ENCODE measurements at places on chromosomes 6 and 20.

- peak; percentile 77 for DNase-seq
These were observed 6.1 kb downstream of the TRIM10 start for GRCh38 chr6:30154709-30155519.

GRCh38 chr6:63572044-63572746, at the start of the genes LOC128125822 and PTP4A1:
Gene LOC128125822, plus strand, starts transcription at chr6:63572480.
Gene PTP4A1, plus strand, starts transcription at chr6:63572480. Its CDS starts 4,401 bp downstream, at chr6:63576881.
- peak; percentile 90 for DNase-seq

GRCh38 chr6:111543913-111544435, 61.0 kb upstream of the REV3L start:
- DNase-seq: no peak

DNA sequence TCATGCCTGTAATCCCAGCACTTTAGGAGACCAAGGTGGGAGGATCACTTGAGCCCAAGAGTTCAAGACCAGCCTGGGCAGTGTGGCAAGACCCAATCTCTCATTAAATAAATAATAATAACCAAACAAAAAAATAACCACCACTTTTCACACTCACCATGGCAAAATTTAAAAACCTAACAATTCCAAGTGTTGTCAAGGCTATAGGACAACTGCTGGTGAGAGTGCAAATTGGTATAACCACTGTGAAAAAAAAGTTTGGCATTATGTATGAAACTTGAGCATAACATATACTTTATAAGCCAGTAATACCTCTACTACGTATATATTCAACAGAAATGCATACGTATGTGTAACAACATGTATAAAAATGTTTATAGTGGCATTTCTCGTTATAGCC, 3.8 kb downstream of the PRR3 start:
- DNase-seq: no peak

DNA sequence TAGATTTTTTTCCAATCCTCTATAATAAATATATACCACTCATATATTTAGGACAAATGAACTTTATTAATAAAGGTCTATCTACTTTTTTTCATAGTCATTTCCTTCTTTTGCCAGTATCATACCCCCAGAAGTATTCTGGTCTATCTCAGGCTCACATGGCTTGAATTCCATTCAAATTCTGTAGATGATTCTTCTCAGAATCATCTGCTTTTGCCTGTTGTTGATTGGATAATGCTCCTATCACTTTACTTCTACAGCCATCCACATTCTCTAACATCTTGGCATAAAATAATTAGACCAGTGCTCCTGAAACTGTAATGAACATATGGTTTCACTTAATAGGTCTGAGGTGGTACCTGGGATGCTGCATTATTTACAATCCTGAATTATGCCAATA, 121.2 kb downstream of the GFRAL start:
- no peak for DNase-seq

- no peak for DNase-seq
These were observed 243.0 kb downstream of the TSHZ2 start for GRCh38 chr20:53215166-53215565.

DNA sequence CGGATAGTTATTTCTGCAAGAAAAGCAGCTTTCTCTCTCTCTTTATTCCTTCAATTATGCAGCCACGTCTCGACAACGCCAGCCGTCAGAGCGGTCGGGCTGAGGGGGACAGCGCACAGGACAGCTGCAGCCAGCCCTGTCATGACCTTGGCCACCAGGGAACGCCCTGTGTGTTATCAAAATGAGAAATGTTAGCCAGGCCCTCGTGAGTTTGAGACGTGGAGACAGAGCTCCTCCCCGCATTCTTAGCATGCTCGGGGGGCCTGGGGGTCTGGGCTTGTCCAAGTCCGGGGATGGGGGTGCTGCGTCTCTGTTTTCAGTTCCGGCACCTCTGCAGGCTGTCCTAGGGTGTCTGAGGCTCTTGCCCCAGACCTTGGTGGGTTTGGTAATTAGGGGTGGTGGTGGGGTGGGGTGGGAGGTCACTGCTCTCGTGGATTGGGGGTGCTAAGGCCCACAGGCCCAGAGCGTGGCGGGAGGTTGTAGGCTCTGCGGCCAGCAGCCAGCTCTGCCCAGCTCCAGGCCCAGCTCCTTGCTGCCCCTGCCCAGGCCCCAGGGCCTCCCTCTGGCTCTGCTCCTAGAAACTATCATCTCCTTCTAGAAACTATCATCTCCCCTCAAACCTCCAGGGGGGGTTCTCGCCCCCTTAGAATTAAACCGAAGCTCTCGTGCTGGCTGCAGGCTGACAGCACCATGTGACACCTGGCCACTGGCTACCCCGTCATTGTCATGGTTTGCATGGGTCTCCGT, 54.3 kb upstream of the GATA5 start:
- no peak for DNase-seq

DNA sequence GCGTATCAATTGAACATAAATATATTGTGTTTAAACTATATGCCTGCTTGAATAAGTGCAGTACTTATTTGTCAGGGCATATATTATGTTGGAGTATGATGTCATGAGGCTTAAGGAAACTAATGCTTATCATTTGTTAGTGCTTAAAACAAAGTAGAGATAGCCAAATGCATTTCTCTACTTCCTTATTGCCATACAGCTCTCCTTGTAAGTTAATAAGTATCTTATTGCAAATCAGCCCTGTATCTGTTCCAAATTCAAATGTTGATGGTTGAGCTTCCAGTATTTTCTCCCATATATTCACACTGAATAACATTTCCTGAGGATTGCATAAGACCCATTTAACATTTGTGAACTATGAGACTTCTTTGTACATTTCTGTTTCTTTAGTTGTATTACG, 57.8 kb downstream of the CARMIL1 start:
- DNase-seq: no peak

DNA sequence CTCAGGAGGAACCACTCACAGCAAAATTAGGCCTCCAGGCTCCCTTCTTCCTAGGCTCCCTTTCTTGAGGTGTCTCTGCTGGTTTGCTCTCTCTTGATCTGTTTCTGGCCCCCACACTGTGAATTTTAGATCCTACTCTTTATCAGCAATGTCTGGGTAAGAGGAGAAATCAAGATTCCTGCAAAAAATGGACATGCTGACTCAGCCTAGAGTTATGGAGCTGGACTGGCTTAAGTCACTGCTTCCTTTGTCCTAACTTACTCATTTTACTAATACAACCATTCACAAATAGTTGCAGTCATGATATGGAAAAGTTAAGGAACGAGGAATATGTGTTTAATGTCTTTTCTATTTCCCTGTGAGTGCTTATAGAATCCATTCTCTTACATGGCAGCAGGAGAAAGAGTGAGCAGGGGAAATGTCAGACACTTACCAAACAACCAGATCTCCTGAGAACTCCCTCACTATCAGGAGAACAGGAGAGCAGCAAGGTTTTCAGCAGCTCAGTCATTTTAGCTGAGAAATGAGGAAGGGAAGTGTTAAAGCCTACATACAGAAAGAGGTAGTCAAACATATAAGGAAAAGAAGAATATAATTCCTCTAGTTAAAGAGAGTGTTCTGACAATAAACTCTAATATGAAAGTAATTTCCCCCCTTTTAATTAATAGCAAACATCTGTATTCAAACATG, 160.8 kb downstream of the PDE7B start:
- DNase-seq: no peak

- DNase-seq: peak; percentile 29
These were observed 42.7 kb upstream of the HINT3 start for GRCh38 chr6:125913864-125914351.

GRCh38 chr6:76992553-76992952, 470.7 kb downstream of the HTR1B start:
- no peak for DNase-seq

DNA sequence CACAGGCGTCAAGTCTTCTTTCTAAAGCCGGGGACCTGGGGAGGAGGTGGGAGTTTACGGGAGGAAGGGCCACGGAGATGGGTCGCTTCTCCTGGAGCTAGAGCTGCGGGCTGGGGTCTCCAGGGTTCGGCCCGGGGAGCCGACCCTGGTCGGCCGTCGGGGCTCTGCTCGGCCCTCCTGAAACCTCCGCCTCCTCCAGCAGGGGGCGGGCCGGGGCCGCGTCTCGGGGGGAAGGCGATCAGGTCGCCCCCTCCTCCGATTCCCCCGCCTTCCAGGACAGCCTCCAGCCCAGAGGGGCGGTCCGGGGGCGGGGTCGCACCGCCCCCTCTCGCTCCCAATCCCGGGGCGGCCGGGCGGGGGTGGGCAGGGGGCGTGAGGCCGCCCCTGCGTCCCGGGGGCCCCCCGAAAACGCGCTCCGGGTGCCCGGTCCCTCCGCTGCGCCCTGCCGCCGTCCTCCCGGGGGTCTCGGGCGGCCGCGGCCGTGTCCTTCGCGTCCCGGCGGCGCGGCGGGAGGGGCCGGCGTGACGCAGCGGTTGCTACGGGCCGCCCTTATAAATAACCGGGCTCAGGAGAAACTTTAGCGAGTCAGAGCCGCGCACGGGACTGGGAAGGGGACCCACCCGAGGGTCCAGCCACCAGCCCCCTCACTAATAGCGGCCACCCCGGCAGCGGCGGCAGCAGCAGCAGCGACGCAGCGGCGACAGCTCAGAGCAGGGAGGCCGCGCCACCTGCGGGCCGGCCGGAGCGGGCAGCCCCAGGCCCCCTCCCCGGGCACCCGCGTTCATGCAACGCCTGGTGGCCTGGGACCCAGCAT, at the start of gene CEBPB:
Gene CEBPB, plus strand, starts transcription at position 580 of the 814 bp plus-strand sequence. Its CDS starts 204 bp downstream, at position 784.
- peak; percentile 81 for DNase-seq

- no peak for DNase-seq
These were observed at the start of gene SULF2 for GRCh38 chr20:47785311-47785853. Gene SULF2, minus strand, starts transcription at chr20:47785481. Its CDS starts 28,118 bp downstream, at chr20:47757363.

DNA sequence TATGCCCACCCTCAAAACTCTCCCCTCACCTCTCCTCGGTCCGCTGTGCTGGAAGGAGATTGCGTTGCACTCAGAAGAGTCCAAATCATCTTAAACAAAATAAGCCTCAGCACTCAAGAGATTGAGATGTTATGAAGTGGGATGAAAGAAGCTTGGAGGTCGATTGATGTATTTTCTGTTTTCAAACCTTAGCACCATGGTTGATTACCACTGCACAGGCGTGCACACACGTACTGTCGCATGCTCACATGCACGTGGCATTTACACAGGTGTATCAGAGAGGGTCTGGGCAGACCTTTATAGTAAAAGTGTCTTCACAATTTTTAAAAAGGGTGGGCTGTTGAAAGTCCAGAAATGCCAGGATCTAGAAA, 612 bp upstream of the AGPAT4 start:
- no peak for DNase-seq

DNA sequence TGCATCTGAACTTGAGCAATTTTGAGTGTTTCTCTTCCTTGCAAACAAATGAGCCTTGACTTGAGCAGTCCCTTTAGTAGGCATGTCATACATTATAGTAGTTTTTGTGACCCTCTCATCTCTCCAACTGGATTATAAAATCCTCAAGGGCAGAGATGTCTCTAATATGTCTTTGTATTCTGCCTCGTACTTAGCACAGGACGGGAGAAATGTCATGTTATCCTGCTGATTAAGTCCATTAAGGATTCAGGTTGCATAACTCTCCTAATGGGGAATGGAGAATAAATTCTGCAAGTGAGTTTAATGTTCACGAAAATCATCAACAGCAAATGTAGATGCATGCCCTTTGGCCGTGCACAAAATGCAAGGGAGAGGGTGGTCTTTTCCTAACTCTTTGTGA, 942.9 kb downstream of the KIF16B start:
- DNase-seq: no peak

- no peak for DNase-seq
These were observed 84.7 kb downstream of the PRSS35 start for GRCh38 chr6:83597051-83597450.

DNA sequence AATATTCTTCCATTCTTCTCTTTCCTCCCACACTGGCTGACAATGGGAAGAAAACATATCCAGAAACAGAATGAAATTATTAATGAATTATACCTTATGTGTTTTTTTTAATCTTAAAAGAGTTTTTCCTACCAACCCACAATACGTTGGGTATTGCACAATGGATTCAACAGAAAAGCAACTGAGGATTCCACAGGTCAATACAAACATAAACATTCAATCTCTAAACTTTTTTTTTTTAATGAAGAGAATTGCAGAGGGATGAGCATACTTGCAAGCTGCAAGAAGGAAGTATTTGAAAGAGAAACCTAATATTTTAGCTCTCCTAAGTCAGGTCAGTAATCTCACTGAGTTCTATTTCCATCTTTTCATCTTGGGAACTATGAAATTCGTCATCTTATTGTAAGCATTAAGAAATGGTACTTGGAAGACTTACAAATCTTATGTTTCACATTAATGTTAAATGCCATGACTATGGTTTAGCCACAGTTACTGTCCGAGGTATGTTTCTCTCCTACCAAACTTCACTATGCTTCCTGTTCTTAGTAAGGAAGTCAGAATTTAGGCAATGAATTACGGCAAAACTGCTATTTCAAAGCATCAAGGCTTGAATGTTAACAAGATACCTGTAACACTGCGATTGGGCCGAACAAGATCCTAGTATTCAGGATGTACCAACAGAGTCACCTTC, 100.8 kb downstream of the HIVEP2 start:
- DNase-seq: no peak

DNA sequence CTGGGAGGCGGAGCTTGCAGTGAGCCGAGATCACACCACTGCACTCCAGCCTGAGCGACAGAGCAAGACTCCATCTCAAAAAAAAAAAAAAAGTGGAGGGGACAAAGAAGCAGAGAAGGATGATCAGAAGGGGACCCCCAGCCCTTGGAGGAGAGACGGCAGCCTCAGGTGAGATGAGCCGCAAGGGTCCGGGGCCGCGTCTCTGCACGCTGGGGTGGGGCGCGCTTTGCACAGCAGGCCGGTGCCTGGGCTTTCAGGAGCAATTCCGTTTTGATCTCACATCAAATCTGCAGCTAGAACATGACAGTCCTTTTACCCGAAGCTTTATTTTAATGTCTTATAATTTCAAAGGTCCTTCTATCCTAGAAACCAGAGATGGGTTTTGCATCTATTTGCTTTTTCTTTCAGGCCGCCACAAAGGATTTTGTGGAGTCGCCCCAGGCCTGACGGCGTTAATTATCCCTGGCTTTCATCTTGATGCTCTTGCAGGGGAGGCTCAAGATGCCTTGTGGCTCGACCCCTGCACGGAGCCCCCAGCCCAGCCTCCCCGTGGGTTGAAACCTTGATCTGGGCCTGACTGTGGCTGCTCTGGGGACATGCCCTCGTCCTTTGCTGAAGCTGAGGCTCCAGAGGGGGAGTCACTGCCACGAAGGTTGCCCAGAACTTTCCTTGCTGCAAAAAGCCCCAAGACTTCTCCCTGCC, 17.3 kb downstream of the HRH3 start:
- no peak for DNase-seq

DNA sequence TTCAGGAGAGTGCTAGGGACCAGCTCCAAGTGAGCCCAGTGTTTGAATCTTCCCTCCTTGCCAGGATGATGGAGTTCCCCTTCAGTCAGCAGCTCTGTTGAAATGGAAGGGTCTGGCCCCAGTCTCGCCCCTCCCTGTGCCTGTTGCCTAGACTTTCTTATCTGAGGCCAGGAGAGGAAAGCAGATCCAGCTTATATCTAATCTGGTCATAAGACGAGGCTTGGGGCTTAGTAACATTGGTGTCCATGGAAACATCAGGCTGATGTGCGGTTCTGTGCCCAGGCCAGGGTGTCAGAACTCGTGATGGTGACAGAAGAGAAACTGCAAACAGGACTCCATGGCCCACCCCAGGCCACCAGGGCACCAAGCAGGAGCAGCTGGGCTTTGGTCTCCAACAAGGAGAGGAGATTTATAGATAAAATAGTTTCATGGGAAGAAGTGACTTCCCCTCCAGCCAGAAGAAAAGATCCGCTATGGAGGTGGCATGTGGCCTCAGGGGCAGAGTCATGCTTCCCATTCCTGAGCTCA, 9.8 kb downstream of the MAS1L start:
- no peak for DNase-seq

- peak; percentile 42 for DNase-seq
These were observed 785 bp upstream of the THBD start for GRCh38 chr20:23050076-23050838.

GRCh38 chr20:324177-325044, 941 bp upstream of the SOX12 start:
- peak; percentile 90 for DNase-seq

Measured in H54 (cell line).